ENCODE measurements at places on chromosomes 6 and 20.

GRCh38 chr6:18380851-18381250 is 6.3 kb upstream of the RNF144B start:
- no peak for DNase-seq

GRCh38 chr20:13223736-13224520 is 2.9 kb downstream of the ISM1 start:
- no peak for DNase-seq

DNA sequence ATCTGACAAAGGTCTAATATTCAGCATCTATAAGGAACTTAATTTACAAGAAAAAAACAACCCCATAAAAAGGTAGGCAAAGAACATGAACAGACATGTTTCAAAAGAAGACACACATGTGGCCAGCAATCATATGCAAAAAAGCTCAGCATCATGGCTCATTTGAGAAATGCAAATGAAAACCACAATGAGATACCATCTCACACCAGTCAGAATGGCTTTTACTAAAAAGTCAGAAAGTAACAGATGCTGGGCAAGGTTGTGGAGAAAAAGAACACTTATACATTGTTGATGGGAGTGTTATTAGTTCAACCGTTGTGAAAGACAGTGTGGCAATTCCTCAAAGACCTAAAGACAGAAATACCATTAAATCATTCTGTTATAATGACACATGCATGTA is 289.9 kb upstream of the MMS22L start:
- DNase-seq, result no peak

GRCh38 chr6:27318973-27319372 is 6.9 kb upstream of the POM121L2 start:
- DNase-seq, result no peak

GRCh38 chr20:46325789-46326188 is 17.5 kb upstream of the CDH22 start:
- no peak for DNase-seq
